ENCODE measurements at places on chromosomes 2 and 18.

GRCh38 chr2:160380000-160380570, 113.5 kb downstream of the RBMS1 start:
- no peak for DNase-seq

- DNase-seq, result no peak
Observed at GRCh38 chr2:100621371-100621951, 58.7 kb downstream of the PDCL3 start.

DNA sequence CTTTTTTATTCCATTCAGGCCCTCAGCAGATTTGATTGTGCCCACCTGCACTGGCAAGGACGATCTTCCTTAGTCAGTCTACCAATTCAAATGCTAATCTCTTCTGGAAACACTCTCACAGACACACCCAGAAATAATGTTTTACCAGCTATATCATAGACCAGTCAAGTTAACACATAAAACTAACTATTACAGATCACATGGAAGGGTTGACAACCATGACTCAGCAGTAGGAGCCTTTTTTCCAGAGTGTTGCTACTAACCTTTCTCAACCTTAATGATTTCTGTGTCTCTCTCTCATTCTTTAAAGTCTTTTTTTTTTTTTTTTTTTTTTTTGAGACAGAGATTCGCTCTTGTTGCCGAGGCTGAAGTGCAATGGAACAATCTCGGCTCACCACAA, 143.5 kb upstream of the MSH6 start:
- DNase-seq, result no peak

- DNase-seq, result no peak
Observed at GRCh38 chr18:43965691-43966090, 688.4 kb upstream of the SYT4 start.

- DNase-seq, result no peak
Observed at GRCh38 chr2:208407667-208408066, 1.1 kb downstream of the PTH2R start.

DNA sequence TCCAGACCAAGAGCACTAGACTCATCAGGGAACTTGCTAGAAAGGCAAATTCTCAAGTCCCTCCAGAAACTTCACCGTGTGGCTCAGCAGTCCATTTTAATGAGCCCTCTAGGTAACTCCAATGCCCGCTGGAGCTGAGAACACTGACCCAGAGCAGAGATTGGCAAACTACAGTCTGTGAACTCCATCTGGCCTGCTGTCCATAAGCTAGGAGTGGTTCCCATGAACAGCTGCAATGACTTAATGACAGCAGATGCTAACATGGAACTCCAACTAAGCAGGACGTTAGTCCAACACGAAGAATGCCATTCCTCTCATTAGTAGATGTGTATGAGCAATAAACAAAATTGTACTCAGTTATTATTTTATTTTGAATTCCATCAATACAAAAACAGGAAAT, 371.9 kb downstream of the STK39 start:
- DNase-seq, result no peak

- DNase-seq, result no peak
Observed at GRCh38 chr18:23406271-23406787, 46.8 kb upstream of the RIOK3 start.

DNA sequence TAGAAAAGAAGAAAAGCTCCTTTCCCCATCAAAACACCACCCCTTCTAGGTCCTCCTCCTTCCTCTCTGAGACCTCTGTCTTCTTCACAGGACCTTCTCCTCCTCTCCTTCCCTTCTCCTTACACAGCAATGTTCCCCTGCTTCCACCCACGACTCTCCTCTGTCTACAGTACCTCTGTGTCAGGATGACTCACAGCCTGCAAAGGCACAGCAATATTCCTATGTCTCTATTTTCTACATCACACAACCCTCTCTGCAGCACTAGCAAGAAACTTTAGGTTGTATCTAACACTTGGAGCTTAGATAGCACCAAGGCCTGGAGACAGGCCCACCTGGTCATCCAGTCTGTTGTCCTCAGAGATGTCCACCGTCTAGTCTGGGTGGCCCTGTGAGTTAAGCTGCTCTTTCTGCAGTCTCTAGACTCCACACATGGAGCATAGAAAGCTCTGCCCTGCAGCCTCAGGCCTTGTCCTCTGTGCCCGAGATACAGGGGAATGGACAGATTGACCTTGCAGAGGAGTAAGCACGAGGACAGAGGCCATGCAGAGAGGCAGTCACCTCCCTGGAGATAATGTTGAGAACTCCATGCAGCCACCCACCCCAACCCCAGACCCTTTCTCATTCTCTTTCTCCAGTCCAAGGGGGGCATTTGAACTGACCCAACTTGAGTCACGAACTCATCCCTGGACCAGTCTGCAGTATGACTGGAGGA, 212.0 kb downstream of the TNS1 start:
- no peak for DNase-seq

DNA sequence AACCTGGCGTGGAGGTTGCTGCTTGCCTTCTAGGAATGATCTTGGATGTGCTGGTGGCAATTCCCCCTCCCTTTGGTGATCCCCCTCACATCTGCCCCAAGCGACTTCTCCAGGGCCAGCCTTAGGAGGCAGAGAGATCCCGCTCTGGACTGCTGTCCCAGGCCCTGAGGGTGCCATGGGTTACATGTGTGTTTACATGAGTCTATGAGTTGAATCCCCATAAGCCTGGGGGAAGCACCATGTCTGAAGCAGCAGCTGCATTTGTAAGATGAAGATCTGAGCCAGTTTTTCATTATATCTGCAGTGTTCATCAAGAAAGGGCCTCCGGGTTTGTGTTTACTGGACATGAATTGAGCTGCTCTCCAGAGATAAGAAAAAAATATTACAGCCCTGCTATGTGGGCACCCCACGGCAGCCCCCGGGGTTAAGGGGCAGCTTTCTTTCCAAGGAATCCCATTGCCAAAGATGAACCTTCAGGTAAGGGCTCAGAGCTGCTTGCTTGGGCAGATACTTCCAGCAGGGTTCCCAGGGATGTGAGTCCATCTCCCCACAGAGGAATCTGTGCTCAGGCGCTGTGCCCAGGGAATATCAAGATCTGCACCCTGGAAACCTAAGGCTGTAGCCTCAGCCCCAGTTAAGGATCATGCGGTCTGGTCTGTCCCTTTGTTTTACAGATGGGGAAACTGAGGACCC, 46.0 kb downstream of the MRPS5 start:
- no peak for DNase-seq

GRCh38 chr18:75208155-75208835, 644 bp downstream of the PTGR3 start:
- no peak for DNase-seq

GRCh38 chr2:147989809-147990403, 30.6 kb downstream of the ORC4 start:
- no peak for DNase-seq

GRCh38 chr2:26849056-26849999, 1.4 kb downstream of the DPYSL5 start:
- DNase-seq, result no peak

- DNase-seq, result no peak
Observed at GRCh38 chr2:23483791-23484190, 98.8 kb downstream of the KLHL29 start.

- DNase-seq, result no peak
Observed at GRCh38 chr2:230811508-230811907, 53.2 kb upstream of the ITM2C start.

- no peak for DNase-seq
Observed at GRCh38 chr2:229917793-229918192, 4.0 kb downstream of the TRIP12 start.

DNA sequence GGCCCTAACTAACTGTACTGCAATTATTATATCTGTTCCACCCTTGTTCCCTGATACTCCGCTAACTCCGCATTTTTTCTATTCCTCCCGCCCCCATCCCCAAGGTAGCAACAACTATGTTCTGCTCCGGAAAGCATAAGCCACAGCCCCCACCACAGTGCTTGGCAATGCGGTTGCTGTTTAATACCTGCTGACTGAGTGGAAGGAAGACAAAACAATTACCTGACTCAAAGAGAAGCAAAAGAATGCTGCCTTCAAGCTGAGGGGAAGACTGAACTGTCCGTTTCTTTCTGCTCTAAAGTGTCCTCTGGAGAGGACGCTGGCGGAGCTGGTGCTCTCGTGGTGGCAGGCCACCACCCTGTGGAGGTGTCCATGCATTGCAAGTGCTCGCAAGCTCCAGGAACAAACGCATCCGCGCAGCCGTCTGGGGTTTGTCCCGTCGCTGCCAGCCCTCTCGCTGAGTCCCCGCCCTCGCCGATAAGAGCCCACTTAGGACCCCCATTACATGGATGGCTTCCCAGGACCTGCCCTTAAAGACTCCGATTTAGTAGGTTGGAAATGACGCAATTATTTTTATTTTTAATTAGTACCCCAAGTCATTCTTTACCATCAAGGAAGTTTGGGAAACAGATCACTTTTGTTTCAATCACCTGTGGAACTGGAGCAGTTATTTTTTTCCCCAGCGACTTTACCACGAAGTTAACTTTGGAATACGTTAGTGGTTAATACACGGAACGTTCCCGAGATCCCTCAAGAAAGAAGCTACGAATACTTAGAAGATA, 1.6 kb upstream of the MYL12A start:
- no peak for DNase-seq

- no peak for DNase-seq
Observed at GRCh38 chr2:126761981-126762878, 106.3 kb downstream of the GYPC start.

DNA sequence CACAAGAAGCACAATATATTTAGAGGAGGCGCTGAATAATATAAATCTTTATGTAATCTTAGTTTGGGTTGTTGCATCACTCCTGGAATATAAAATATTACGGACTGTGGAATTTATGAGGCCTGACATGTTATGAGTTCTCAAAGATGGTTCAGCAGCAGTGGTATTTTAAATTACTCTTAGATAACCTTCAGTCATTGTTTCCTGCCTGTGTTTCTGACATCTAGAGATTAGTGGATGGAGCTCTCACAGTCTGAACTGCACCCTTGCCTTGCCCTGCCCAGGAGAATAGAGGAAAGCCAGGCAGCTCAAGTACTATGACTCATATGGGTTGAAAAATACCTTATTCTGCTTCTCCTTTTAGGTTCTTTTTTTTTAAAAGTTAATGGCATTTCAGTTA, 70.0 kb downstream of the ACSL3 start:
- DNase-seq, result no peak

All from cortex of kidney (tissue), 1 donor.